AG09309 (cell line): ENCODE measurements at places on chromosomes 5 and 9.
A peak's percentile ranks its signal among the peaks of the same experiment; 100 is the strongest.

- DNase-seq, result no peak
Observed at GRCh38 chr5:82820188-82820587, 257.0 kb downstream of the TMEM167A start.

DNA sequence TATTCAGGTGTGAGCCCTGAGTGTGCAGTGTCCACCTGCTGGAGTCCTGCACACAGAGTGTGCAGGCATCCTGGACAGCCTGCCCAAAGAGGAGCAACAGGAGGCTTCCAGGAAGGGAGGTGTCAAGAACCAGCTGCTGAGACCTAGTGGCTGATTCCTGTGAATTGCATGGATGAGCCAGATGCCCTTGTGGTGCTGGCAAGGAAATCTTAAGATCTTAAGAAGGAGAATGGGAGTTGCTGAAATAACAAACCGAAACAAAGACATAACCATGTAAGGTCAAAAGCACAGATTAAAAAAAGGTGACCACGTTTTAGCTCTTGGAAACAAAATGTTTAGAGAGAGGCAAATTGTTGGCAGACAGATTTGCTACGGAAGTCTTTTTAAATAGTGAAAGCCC, 29.3 kb upstream of the RPS23 start:
- DNase-seq, result peak; percentile 17

DNA sequence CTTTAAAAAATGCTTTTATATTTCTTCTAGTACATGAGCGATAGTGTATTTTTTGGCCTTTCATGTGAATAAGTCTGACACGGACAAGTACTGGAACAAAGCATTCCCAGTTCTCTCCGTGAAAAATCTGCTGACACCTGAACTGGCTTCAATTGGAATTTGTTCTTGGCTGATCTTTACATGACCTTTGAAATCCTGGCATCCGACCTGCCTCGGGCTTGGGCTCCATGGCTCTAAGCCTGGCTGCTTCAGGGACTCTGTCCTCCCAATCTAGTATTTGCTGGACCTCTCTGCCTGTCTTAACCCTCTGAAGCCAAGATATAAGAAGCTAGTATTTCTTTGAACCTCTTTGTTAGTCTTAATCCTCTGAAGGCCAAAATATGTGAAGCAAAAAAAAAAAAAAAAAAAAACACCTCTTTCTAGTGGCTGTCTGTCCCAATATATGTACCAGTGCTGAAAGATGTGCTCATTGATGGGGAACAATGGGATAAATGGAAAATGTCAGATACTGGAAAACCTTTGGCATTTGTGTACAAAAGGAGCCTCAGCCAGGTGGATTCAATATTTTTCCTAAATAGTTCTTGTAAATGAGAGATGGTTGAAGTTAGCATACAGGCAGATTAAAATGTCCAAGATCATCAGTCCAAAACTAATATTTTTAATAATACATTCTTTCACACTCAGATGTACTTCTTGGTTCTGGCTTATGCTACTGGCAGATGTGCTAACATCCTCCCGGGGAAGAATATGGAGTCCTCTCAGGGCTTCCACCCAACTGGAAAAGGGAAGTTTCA, 470.6 kb downstream of the TUSC1 start:
- DNase-seq, result no peak

- DNase-seq, result peak; percentile 34
Observed at GRCh38 chr9:124665391-124666058, 105.6 kb downstream of the NR6A1 start.

- DNase-seq, result no peak
Observed at GRCh38 chr5:7815892-7816534, 34.9 kb downstream of the CFAP90 start.

DNA sequence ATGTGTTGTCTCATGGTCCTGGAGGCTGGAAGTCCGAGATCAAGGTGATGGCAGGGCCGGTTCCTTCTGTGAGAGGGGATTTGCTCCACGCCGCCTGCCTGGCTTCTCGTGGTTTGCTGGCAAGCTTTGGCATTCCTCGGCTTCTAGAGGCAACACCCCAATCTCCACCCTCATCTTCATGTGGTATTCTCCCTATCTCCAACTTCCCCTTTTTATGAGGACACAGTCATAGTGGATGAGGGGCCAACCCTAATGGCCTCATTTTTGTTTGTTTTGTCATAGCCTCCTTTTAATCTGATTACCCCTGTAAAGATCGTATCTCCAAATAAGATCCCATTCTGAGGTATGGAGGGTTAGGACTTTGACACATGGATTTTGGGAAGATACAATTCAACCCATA, 41.7 kb upstream of the CLK4 start:
- DNase-seq, result no peak

DNA sequence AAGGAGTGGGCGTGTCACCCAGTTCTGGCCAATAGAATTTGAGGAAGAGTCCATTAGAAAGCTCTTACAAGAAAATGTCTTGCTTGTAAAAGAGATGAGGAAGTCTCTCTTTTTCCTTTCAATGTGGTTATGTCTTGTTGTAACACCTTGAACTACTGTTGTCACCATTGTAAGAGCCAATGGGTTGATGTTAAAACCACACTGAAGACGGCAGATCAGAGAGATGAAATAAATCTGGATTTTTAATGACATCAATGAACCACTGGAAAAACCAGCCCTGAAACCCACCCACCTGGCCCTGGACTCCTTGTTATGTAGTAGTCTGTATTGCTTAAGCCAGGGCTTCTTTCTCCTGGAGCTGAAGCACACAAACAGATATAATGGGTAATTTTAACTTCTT, 83.8 kb upstream of the ERCC6L2 start:
- no peak for DNase-seq

- no peak for DNase-seq
Observed at GRCh38 chr5:127762412-127762811, 59.2 kb downstream of the CCDC192 start.
